ENCODE measurements at places on chromosomes 3 and 15. TPM values are rescaled to one million over a fixed set of nuclear protein-coding genes. Genes with fewer than 3 reads are reported as not detected.
A peak's percentile ranks its signal among the peaks of the same experiment; 100 is the strongest.

DNA sequence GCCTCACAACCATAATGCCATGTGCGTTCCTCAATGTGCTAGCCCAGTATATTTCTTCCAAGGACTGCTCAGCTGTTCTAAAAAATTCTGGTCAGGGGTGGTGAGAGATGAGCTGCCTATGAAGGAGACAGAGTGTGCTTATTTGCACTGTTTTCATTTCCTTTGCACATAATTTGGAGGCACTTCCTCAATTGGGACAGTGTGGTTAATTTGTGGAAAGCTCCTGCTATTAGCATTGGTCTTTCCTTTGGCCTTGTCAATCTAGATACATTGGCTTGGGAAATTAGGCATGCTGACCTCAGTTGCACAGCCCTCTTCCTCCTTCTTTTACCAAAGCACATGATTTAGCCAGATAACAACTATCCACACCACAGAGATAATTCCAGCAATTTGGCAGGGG, 9.4 kb downstream of the FAM81A start:
- H3K27ac ChIP-seq = no peak overlapping the region
- no peak overlapping the region for H3K4me3 ChIP-seq
- DNase-seq = no peak

- H3K27me3 ChIP-seq = no peaks in the 10 kb centered on the region
- H3K4me1 ChIP-seq = no peaks in the 10 kb centered on the region
- H3K4me3 ChIP-seq = no peak overlapping the region
- DNase-seq = no peak
These were observed 943.6 kb downstream of the DIPK2A start for GRCh38 chr3:144915202-144915601.

DNA sequence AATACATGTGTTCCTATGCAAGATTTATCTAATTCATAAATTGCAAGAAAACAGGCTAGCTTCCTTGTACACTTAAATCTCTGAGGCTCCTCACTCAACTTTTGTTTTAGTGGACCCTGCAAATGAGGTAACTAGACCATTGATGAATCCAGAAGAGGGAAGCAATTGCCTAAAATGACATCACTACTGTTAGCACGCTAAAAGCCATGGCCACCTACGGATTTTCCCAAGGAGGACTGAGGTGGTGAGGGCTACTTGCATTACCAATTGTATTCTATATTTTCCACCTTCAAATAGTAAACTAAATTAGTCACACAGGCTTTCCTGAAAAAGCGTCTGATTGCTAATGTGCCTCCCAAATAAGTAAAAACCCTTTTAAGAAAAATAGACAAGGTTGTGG, 140.7 kb downstream of the GADL1 start:
- H3K27me3 ChIP-seq = no peaks in the 10 kb centered on the region
- H3K36me3 ChIP-seq = no peaks in the 10 kb centered on the region
- peaks cover 80% of the 10 kb centered on the region for H3K4me1 ChIP-seq
- DNase-seq = no peak

GRCh38 chr3:73484656-73485248, 140.0 kb downstream of the PDZRN3 start:
- peaks cover 3% of the 10 kb centered on the region for H3K4me1 ChIP-seq
- no peak overlapping the region for H3K27ac ChIP-seq
- H3K4me3 ChIP-seq = no peak overlapping the region

- H3K27me3 ChIP-seq = no peaks in the 10 kb centered on the region
- H3K4me1 ChIP-seq = no peaks in the 10 kb centered on the region
- no peak overlapping the region for H3K4me3 ChIP-seq
- no peak overlapping the region for H3K27ac ChIP-seq
- DNase-seq = no peak
- no peaks in the 10 kb centered on the region for H3K36me3 ChIP-seq
These were observed 67.0 kb upstream of the SEC61A1 start for GRCh38 chr3:127985216-127985615.

DNA sequence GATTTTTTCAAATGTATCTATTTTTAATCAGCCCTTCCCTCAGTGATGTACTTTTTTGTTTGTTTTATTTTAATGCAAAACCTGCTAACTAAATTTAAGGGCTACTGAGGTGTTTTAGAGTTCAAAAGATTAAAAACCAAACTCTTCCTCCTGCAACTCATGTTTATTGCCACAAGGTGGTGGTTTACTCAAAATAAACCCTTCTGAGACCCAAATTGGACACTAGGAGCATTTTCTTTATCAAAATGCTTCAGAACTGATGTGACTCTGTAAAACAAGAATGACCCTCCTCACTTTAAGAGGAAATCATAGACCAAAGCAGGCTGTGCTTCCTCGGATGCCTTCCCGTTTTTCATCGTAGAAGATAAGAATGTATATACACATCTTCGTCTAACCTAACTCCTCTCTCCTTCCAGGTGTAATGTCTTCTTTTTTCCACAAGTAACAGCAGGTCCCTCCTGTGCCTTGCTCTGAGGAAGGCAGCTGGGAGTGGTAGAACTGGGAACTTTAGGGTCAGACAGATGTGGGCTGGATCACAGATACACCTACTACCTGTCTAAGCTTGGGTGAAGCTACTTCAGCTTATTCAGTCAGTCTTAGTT, 2.9 kb upstream of the NME9 start:
- H3K27me3 ChIP-seq = peaks cover 10% of the 10 kb centered on the region
- peak; percentile 44 for DNase-seq
- no peak overlapping the region for H3K4me3 ChIP-seq

- H3K4me1 ChIP-seq = no peaks in the 10 kb centered on the region
- H3K4me3 ChIP-seq = no peak overlapping the region
- no peak overlapping the region for H3K27ac ChIP-seq
- no peaks in the 10 kb centered on the region for H3K27me3 ChIP-seq
- no peaks in the 10 kb centered on the region for H3K36me3 ChIP-seq
These were observed 109.2 kb downstream of the TMEM266 start for GRCh38 chr15:76169018-76169417.

- no peak overlapping the region for H3K27ac ChIP-seq
- H3K27me3 ChIP-seq = no peaks in the 10 kb centered on the region
- no peaks in the 10 kb centered on the region for H3K36me3 ChIP-seq
- no peak for DNase-seq
- no peak overlapping the region for H3K4me3 ChIP-seq
These were observed 447.7 kb downstream of the GABRG3 start for GRCh38 chr15:27418726-27419125.

DNA sequence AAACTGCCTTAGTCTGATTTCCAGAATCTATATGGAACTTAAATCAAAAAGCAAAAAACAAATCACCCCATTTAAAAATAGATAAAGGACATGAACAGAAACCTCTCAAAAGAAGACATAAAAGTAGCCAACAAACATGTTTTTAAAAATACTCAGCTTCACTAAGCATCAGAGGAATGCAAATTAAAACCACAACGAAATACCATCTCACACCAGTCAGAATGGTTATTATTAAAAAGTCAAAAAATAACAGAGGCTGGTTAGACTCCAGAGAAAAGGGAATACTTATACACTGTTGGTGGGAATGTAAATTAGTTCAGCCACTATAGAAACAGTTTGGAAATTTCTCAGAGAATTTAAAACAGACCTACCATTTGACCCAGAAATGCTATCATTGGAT, 367.9 kb downstream of the ZIC4 start:
- no peak overlapping the region for H3K4me3 ChIP-seq
- no peak overlapping the region for H3K27ac ChIP-seq
- no peaks in the 10 kb centered on the region for H3K27me3 ChIP-seq

DNA sequence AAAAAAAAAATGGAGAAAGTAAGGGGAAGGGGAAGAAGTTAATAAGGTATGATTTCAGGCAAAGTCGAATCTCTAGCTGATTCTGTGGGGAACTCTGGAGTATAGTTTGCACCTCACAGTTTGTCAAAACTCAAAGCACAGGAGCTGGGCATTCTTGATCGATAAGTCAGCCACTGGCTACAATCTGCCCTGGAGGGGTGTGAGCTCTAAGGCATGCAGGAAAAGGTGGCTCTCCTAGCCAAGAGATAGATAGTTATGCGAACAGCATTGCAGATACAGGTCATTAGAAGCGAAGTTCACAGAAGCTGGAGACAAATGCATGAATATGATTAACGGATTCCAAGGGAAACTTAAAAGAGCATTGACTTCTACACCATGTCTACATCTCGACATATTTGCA, 952.6 kb downstream of the AGBL1 start:
- H3K27me3 ChIP-seq = no peaks in the 10 kb centered on the region
- H3K4me3 ChIP-seq = no peak overlapping the region
- H3K36me3 ChIP-seq = no peaks in the 10 kb centered on the region
- DNase-seq = no peak

GRCh38 chr3:60147249-60147950, 1097.6 kb upstream of the CFAP20DC start:
- H3K36me3 ChIP-seq = no peaks in the 10 kb centered on the region
- no peak for DNase-seq
- no peak overlapping the region for H3K27ac ChIP-seq
- no peak overlapping the region for H3K4me3 ChIP-seq
- H3K4me1 ChIP-seq = no peaks in the 10 kb centered on the region
- H3K27me3 ChIP-seq = no peaks in the 10 kb centered on the region

- H3K27me3 ChIP-seq = no peaks in the 10 kb centered on the region
- peaks cover 20% of the 10 kb centered on the region for H3K4me1 ChIP-seq
- H3K4me3 ChIP-seq = no peak overlapping the region
- DNase-seq = no peak
These were observed 1.4 kb upstream of the TGFBR2 start for GRCh38 chr3:30605005-30605404.

DNA sequence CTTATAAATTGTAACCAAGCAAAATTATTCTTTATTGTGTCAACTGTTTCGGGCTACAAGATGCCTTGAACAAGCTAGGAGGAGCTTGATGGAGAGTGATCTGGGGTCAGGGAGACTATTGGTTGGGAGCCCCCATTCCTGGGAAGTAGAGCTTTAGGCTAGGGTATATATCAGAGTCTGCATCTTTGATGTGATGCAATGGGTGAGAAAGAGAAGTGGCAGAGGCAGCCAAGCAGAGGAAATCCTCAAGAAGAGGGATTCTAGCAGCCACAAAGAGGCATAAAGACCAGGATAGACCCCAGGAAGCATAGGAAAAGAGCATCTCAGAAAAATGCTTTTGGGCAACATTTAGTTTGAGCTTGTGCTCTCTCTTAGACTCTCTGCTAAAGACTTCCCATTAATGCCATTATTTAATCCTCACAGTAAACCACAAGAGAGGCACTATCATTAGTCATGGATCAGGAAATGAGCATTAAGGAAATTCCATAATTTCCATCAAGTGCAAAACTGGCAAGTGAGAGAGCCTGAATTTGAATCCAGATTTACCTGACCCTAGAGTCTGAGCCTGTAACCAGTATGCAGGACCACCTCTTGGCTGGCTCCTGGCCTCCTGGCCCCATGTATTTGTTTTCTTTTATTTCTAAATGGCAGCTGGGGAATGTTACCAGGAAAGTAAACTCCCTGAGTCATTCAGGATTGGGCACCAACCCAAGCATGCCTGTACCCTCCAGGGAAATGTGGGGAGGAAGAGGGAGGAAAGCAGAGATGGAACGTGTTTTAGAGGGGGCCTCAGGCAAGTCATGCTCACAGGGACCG, 118.7 kb downstream of the RPL22L1 start:
- H3K4me1 ChIP-seq = peaks cover 37% of the 10 kb centered on the region
- peak; percentile 91 for DNase-seq
- H3K27ac ChIP-seq = peak overlapping the region; percentile 79
- H3K36me3 ChIP-seq = no peaks in the 10 kb centered on the region

- no peak overlapping the region for H3K27ac ChIP-seq
- H3K4me3 ChIP-seq = no peak overlapping the region
- no peaks in the 10 kb centered on the region for H3K27me3 ChIP-seq
- H3K4me1 ChIP-seq = no peaks in the 10 kb centered on the region
These were observed 55.8 kb downstream of the TBC1D5 start for GRCh38 chr3:17686613-17687012.

DNA sequence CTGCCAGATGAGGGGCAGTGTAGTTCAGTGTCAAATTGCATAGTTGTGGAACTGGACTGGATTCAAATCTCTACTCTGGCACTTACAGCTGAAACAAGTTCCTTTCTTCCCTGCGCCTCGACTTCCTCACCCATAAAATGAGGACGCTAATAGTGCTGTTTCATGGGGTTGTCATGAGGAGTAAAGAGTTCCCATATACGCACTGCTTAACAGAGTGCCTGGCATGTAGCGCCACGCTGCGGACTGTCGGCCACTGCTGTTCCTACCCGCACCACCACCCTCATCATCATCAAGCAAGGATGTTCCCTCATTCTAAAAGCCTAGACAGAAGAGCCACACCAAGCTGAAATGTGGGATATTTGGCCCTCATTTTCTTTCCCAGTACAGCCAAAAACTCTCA, 91.9 kb downstream of the CHDH start:
- no peaks in the 10 kb centered on the region for H3K4me1 ChIP-seq
- H3K36me3 ChIP-seq = no peaks in the 10 kb centered on the region
- DNase-seq = no peak
- H3K4me3 ChIP-seq = no peak overlapping the region
- no peaks in the 10 kb centered on the region for H3K27me3 ChIP-seq
- H3K27ac ChIP-seq = no peak overlapping the region

- peak overlapping the region; percentile 96 for H3K27ac ChIP-seq
- H3K4me3 ChIP-seq = peak overlapping the region; percentile 7
- peak; percentile 60 for DNase-seq
- no peaks in the 10 kb centered on the region for H3K27me3 ChIP-seq
These were observed 4.6 kb downstream of the SNUPN start for GRCh38 chr15:75620841-75621391.

The RBMS3 gene
- 5.9 TPM for total RNA-seq

The IQCF6 gene
- not detected for total RNA-seq

The BFSP2 gene
- not detected for total RNA-seq

The SAXO2 gene
- 1.9 TPM for total RNA-seq

The SAMD7 gene
- not detected for total RNA-seq

The RHCG gene
- total RNA-seq = 1.2 TPM

The GOLGA6A gene
- total RNA-seq = not detected
